Frontal cortex (tissue), 4 donors: ENCODE measurements at places on chromosomes 5 and 9. TPM values are rescaled to one million over a fixed set of nuclear protein-coding genes. Genes with fewer than 3 reads are reported as not detected.

The FOXD4L5 gene
- under 0.01 TPM for total RNA-seq

The DDX4 gene
- 0.82 TPM for total RNA-seq

The TRMT10B gene
- 3.7 TPM for total RNA-seq

The HNRNPA0 gene
- 57.9 TPM for total RNA-seq

The ITK gene
- total RNA-seq = not detected

The PCDHB8 gene
- 7.7 TPM for total RNA-seq

The RANBP3L gene
- 10.6 TPM for total RNA-seq

DNA sequence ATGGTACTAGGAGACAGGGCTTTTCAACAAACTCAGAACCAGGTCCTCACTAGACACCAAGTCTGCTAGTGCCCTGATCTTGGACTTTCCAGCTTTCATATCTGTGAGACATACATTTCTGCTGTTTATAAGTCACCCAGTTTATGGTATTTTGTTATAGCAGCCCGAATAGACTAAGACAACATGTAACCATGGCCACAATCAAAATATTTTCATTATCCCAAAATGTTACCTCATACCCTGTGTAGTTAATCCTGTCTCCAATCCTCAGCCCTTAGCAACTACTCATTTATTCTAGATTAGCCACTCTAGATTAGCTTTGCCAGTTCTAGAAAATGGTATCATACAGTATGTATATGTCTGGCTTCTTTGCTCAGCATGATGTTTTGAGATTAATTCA lies 6.3 kb upstream of the ATG10 start:
- DNase-seq = no peak

DNA sequence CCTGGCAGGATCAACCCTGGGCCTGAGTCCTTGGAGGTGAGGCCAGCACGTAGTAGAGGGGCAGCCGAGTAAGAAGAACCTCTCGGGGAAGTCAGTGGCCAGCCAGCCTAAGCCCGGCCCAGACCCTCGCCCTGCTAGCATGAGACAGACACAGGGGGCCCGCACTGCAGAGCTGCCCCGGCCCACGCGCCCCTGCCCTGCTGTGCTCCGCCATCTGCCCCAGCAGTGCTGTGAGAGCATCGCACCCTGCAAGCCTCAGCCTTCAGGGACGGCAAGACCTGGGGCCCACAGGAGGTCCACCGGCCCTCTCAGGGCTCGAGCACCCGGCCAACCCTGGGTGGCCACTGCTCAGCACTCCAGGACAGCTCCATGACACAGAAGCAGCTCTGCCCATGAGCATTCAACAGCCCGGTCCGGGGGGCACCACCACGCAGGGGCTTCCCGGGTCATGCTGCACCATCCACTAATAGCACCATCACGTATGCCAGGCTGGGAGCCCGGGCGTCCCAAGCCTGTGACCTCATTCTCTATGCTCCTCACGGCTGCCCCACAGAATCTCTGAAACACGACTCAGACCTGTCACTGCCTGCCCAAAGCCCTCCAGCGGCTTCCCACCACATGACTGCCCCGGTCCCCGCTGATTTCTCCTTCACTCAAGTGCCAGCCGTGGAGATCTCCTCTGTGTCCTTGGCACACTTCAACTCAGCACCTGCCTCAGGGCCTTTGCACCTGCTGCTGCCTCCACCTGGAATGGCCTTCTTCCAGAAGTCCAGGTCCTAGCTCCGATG lies 38.1 kb downstream of the ADAMTS2 start:
- no peak for DNase-seq

DNA sequence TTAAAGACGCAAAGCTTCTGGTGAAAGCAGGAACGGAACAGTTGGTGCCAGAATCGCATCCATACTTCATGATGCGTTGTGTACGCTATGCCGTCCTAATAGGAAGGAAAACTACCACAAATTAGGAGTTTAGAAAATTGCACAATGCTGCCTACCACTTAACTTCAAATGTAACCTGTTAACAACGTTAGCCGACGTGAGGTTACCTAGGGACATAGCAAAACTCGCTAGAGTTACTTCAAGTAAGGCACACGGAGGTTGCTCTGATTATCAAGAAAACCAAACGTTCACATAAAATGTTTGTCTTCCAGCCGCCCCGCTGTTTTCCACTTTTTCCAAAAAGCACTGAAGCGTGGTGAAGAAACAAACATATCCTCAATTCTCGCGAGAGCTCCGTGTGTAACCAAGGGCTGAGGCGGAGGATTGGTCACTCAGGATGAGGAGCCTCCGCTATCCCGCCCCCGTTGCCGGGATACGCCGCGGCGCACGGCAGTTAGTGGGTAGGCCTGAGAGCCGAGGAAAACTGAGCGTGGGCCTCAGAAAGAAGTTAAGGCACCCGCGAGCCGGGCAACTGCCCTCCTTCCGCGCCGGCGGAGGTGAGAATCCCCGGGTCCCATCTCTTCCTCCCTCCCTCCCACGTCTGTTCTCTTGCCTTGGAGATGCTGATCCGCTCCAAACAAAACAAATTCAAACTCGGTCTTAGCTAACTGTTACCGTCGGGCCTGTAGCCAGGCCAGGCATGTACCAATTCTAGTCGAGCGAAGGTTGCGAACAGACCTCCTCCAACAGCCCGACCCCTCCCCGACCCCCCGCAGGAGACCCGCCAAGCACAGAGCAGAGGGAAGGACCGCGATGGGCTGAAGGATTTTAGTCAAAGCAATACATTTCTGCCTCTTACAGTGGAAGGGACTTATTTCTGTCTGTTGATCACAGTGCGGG lies at the start of gene IFT74:
IFT74 (plus strand) TSS at position 492 of the 939 bp plus-strand sequence. CDS start 5,556 bp downstream, outside the sequence.
- DNase-seq = peak; percentile 97

GRCh38 chr5:36198281-36198680 lies 43.4 kb downstream of the NADK2 start:
- no peak for DNase-seq

DNA sequence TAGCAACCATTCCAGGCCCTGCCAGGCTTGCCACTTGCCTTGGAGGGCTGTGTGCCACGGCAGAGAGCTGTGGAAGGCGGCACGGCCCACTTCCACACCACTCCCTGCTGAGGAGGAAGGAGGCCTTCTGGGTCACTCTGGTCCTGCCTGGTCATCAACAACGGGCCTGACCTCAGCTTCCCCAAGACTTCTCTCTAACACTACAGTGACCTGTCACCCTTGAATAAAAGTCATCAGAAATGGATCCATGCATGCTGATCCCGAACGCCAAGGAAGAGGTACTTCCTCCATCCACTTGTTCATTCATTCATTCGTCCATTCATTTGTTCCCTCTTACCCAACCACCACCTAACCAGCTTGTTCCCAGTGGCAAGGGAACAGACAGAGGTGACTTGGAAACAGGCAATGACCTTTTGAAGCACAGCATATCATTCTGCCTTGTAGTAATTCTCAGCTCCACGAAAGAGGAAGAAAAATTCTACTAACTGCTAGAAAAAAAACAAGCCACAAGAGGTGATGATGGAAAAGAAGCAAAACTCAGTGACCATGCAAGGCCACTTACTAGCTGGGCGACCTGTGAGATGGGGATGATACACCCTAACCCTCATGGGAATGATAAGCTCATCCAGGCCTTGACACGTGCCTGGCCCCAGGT lies 58.6 kb downstream of the STK10 start:
- no peak for DNase-seq

DNA sequence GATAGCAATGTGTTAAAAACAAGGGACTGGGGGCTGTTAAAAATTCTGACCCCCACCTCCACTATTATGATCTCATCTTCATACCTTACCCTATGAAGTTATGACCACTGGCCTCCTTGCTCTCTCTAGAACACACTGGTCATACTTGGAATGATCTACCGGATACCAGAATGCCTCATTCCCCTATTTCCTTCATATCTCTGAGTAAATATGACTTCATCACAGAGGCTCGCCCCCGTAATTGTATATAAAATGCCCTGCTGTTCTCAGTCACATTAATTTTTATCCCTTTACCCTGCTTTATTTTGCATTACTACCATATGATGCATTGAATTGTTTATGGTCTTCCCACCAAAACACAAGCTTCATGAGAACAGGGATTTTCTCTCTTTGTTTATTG lies 29.2 kb downstream of the IZUMO3 start:
- DNase-seq = no peak

GRCh38 chr5:142598338-142598700 lies 87.6 kb downstream of the FGF1 start:
- DNase-seq = no peak

DNA sequence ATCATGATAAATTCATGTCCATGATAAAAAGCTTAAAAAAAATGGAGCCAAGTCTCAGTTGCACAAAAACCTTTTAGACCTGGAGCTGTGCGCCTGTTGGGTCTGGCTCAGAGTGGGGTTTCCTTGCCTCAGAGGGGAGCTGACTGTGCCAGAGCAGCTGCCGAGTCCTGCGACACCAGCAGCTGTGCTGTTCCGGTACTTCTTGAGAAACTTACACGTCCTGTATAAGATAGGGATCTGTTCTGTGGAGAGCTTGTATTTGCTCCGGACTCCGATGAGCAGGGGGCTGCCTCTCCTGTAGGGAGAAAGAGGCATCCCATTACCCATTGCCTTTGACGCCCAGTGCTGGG lies 28.6 kb downstream of the GFPT2 start:
- DNase-seq = no peak

DNA sequence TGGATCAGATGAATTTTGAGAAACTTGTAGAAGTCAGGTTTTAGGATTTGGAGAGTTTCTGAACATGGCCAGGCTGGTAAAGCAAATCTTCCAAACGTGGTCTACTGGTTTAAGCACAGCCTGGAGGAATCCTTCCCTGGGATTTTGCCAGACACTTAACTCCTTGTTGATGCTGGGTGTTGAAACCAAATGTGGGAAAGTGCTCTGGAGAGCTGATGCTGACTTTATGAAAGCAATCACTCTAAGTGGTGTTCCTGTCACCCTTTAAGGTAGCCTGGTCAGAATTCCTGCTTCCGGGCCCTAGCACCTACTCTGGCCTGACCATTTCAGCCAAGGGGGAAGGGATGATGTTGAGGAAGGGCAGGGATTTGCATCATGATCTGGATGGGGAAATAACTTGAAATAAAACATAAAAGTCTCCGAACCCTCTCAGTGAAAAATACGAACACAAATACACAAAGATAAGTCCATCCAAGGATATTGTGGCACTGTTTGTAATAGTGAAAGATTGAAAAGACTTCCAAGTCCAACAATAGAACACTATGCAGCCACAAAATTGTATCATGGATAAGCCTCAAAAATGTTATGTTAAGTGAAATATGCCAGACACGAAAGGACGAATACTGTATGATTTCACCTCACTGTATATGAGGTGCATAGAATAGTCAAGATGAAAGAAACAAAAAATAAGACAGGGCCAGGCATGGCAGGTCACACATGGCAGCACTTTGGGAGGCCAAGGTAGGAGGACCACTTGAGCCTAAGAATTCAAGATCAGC lies 57.7 kb downstream of the PDE6A start:
- no peak for DNase-seq

GRCh38 chr5:37111426-37112382 lies 137.5 kb downstream of the CPLANE1 start:
- DNase-seq = no peak

- no peak for DNase-seq
Observed at GRCh38 chr5:141486091-141486490, 1.3 kb downstream of the PCDHGC4 start.

- no peak for DNase-seq
Observed at GRCh38 chr9:131609099-131609830, 63.9 kb downstream of the PRRT1B start.

GRCh38 chr5:102747386-102748166 lies 7.5 kb upstream of the PAM start:
- DNase-seq = no peak

DNA sequence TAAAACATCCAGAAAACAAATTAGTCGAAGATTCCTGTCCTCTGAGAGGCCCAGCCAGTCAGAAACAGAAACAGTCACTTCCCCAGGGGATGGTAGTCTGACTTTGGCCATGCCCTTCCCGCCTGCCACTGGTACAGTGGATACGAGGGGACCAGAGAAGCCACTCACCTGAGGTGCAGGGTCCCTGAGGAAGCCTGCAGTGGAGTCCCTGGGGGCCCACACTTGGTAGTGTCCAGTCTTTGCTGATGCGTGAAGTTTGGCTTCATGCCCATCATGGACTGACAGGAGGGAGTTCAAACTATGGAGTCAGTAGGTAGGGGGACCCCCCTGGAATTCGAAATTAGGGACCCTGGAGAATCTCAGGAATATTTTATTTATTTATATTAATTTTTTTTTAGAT lies 147.5 kb downstream of the DAB2IP start:
- no peak for DNase-seq

- DNase-seq = no peak
Observed at GRCh38 chr9:89186960-89187359, 8.3 kb upstream of the SHC3 start.

DNA sequence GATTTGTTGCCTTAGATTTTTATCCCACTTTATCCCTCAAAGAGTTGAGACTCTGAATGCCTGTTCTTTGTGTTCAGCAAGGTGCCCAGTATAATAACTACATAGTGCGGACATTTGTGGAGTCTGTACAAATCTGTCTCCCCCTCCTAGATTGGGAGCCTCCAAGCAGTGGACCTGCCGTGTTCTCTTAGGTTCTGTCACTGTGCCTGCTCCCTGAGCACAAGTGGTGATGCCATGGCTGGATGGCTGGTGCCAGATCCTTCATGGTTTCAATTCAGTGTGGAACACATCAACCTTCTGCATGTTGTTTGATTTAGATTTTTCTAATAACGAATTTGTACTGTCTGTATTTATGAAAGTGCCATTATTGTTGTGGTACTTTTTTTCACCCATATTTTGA lies 292.9 kb downstream of the CD180 start:
- no peak for DNase-seq

- DNase-seq = no peak
Observed at GRCh38 chr9:123457583-123457982, 101.6 kb downstream of the CRB2 start.

- DNase-seq = no peak
Observed at GRCh38 chr9:121683652-121684051, 32.2 kb downstream of the DAB2IP start.

GRCh38 chr5:170597872-170598271 lies 94.1 kb downstream of the KCNIP1 start:
- peak; percentile 38 for DNase-seq

- no peak for DNase-seq
Observed at GRCh38 chr5:126172812-126173211, 250.4 kb upstream of the GRAMD2B start.

DNA sequence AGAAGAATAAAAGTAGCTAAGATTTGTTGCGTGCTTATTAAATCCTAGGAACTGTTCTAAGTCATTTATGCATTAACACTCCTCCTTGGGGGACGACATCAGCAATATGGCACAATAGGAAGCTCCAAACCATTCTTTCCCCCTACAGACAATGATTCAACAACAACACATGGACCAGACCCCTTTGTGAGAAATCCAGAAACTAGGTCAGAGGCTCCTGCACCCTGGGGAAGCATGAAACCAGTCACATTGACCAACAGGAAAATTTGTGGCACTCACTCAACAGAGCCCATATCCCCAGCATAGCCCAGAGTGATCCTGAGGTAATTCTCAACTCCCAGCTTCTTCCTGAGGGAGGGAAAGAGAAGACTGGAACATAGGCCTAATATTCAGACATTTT lies 294.4 kb downstream of the HINT1 start:
- no peak for DNase-seq

GRCh38 chr9:79623799-79624721 lies 52.3 kb downstream of the TLE4 start:
- peak; percentile 18 for DNase-seq
